ENCODE measurements at places on chromosomes 1 and 21.

DNA sequence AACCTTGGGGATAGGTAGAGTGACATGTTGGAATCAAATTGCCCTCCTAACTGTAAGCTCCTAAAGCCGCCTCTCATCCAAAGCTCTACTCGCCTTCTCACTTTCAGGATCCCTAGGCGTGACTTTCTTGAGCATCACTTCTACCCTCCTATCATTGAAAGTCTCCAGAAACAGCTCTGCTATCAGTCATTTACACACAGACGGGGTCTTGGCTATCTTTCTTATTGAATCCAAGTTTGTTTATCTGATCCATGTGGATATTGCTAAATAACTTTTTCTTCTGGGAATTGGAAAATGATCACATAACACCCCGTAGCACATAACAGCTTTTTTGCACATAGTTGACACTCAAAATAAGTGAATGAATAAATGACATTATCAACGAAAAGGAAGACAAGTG, 216.4 kb upstream of the KIAA0040 start:
- no peak for DNase-seq

DNA sequence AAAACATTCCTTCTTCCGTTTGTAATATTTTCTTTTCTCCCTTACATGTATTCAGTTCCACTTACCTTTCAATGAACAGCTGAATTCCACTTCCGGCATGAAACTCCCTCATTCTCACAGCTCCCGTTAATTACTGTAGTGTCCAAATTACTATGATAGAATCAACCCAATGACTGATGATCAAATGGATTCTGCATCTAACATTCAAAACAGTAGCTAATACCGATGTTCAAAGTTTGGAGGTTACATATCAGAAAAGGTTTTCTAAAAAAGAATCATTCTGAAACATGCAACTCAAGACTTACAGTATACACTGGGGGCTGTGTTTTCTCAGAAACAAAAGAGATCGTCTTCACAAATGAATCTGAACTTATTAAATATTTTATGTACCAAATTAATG, 77.2 kb downstream of the PTPRC start:
- DNase-seq, result no peak

- no peak for DNase-seq
Measured at GRCh38 chr21:18382141-18382540, 21.4 kb downstream of the TMPRSS15 start.

GRCh38 chr1:53410701-53411100, 48.5 kb upstream of the DMRTB1 start:
- DNase-seq, result no peak

DNA sequence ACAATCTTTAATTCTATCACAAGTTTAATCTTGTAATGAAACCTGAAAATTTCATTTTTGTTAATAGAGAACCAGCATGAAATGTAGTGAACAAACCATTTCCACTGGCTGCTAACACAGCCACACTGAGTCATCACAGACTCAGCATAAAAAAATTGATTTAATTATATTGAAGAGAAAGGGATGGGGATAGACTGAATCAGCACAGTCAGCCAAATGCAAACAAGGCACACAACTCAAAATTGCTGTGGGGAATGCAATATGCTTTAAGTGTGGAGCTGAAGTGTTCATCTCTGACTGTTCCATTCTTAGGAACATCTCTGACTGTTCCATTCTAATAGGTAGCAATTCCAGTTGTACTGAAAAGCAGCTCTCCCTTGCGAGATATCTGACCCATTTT, 299.8 kb downstream of the MRPL39 start:
- no peak for DNase-seq

GRCh38 chr1:197141575-197141974, 4.9 kb downstream of the ASPM start:
- DNase-seq, result no peak

GRCh38 chr1:118983558-118984041, 4.5 kb downstream of the TBX15 start:
- no peak for DNase-seq

- DNase-seq, result no peak
Measured at GRCh38 chr21:21385404-21385803, 387.2 kb downstream of the NCAM2 start.

DNA sequence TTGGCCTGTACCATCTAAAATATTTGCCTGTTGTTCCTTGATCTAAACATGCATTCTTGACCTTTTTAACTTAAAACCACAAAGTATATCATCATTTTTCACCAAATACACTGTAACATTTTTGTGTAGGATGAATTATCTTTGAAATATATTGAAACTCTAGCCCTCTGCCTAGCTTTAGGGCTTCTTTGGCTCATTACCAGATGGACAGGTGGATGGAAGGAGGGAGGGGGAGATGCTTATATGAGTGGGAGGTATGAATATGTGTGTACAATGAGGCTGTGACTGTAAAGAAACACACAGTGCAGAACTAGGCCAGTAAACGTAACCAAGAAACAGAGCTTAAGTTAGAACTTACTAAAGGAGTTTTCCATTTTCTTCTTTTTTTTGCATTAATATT, 118.5 kb downstream of the ESRRG start:
- DNase-seq, result no peak

DNA sequence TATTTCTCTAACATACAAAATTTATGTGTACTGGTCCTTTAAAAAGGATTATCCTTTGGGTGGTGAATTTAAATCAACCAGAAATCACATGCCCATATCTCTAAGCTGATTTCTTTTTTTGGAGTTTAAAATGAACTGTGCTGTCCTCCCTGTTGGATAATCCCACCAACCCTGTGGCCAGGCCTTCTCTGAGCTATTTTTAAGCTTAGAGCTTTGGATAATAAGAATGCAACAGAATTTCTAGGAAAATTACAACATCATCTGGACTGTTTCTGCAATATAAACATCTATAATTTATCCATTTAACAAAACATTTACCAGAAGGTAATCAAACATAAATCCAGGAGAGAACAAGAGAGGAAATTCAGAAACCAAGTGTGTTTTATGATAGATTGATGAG, 88.3 kb downstream of the LRRC40 start:
- no peak for DNase-seq

GRCh38 chr1:238608144-238608543, 717.4 kb upstream of the ZP4 start:
- no peak for DNase-seq

DNA sequence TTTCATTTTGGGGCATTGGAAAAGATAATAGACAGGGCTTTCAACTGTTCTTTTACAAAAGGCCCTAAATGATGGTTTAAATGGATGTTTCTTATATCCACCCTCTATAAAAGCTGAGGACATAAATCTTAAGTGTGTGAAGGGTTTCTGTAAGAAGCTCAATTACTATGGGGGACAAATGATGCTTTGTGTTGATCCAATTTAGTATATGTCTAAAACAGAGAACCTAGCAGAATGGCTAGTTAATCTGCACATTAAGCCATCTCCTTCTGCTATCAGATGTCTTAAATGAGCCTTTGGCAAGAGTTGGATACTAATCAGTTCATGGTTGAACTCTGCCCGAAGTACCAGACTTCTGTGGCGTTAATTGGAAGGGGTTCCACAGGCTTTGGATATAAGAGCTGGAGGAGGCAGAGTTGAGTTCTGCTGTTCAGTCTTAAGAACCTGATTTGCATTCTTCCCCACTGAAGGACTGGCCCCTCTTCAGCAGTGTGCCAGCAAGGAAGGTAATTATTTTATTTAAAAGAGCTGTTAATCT, 43.1 kb downstream of the PTGFRN start:
- DNase-seq, result no peak

GRCh38 chr1:189431447-189431846, 1046.2 kb downstream of the BRINP3 start:
- DNase-seq, result no peak

- peak; percentile 84 for DNase-seq
Measured at GRCh38 chr1:226708342-226708780, 30.7 kb downstream of the ITPKB start.

GRCh38 chr1:180266275-180267210, 36.5 kb downstream of the LHX4 start:
- no peak for DNase-seq

DNA sequence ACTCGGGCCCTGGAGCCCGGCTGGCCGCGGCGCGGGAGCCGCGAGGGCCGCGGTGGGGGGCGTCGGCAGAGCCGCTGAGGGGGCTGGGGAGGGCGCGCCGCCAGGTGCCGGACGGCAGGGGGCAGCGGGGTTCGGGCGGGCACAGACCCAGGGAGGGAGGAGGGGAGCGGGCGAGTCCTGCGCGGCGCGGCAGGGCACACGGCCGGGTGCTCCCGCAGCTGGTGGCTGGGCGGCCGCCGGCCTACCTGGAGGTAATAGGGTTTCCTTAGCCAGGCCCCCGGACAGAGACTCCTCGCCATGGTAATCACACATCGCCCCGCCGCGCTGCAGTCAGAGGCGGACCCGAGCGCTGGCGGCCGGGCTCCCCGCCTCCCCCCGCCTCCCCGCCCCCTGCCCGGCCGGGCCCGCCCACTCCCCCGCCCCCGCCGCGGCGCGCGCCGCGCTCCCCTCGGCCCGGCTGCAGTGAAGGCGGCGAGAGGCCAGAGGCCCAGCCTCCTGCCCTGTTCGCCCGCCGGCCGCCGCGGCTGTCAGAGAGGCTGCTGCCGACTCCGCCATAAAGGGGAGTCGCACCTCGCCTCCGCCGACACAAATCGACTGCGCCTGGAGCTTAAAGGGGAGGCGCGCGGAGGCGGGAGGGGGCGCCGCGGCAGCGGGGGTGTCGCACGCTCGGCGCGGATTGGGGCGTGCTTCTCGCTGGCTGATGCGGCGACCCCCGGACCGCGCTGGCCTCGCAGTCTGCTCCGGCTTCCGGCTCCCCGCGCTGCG, at the start of gene DIPK1A:
Gene DIPK1A, minus strand, starts transcription at position 332 of the 765 bp plus-strand sequence. Its CDS starts 33 bp downstream, at position 299.
- peak; percentile 40 for DNase-seq

DNA sequence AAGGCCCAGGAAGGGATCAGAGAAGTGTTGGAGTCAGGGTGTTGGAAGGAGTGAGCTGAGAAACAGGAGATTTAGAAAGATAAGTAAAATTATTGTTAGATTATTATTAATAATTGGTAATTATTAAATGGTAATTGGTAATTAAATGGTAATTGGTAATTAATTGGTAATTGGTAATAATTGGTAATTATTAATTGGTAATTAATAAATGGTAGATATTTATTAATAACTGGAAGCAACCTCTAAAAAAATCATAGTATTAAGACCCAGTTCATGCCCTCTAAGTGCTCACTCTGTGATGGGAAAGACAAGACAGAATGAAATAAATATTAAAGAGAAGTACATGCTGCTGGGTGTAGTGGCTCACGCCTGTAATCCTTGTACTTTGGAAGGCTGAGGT, 13.8 kb upstream of the EPS15 start:
- DNase-seq, result no peak

GRCh38 chr1:34923490-34923889, 6.0 kb downstream of the DLGAP3 start:
- no peak for DNase-seq

DNA sequence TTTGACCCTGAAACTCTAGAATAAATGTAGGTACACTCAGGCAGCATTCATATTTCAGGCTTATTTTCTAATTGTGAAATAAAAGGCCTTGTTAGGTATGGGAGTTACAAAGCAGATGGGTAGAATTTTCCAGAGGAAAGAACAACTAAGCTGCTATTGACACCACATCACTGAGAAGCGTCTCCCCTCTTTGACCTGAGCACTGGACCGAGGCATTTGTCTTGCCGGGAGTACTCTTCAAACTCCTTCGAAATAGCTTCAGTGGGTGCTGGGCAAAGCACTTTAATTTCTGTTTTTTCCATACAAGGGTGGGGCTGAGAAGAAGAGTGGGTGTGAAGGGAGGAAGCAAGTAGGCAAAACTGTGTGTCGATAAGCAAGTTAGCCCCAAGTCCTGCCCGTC, 36.4 kb downstream of the ABCA4 start:
- no peak for DNase-seq

GRCh38 chr1:92804721-92805201, 19.9 kb upstream of the EVI5 start:
- DNase-seq, result peak; percentile 48

- DNase-seq, result no peak
Measured at GRCh38 chr1:234618737-234619049, 8.7 kb upstream of the IRF2BP2 start.

DNA sequence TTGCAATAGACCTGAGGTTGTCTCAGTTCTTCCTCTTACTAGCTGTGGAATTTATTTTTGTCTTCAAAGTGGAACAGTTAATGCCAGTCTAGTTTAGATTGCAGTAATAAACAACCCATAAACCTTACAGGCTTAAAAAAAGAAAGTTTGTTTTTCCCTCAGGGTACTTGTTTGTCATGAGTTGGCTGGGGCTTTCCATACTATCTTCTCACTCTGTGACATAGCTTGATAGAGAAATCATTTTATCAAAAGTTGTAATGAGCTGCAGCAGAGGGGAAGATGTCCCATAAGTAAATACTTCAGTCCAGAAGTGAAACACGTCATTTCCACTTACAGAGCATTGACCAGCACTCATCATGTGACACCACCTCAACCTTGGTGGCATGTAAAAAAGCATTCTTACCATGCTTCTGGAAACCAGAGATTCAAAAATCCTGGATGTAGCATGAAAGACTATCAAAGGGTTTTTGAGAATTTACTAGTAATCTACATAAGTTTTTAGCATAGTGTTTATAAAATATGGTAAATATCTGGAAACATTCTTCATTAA, 62.8 kb upstream of the COL11A1 start:
- DNase-seq, result no peak

DNA sequence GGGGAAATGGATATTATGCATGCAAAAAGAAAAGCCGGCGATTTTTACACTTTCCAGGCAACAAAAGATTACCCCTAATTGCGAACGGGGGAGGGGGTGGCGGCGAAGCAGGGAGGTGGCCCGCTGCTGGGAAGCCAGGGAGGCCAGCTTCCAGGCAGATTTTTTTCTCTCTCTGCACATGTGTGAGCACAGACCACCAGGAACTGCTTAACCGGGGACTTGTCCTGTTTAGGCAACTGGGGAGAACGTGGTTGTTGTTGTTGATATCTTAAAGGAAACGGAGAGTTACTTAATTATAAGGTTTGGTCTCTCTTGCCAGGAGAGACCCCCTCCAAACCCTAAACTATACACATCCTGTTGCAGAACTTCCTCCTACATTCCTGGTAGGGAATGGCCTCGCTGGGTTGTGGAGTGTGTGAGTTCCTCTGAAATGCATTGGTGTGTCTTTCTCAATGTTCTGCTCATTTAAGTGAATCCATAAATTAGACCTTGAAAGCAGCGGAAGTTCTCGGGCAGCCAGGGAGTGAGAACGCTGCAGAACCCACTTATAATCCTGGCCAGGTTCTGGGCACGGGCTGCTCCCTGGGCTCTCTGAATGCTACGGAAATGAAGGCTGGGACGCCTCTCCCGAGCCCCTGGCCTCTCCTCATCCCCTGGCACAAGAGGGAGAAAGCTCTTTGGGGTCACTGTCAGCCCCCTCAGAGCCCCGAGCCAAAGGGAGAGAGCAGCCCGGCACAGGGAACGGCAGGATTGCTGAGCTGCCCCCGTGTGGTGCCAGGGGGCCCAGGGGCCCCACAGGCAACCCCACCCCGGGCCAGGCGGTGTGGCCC, 250.0 kb downstream of the FOXD2 start:
- no peak for DNase-seq

DNA sequence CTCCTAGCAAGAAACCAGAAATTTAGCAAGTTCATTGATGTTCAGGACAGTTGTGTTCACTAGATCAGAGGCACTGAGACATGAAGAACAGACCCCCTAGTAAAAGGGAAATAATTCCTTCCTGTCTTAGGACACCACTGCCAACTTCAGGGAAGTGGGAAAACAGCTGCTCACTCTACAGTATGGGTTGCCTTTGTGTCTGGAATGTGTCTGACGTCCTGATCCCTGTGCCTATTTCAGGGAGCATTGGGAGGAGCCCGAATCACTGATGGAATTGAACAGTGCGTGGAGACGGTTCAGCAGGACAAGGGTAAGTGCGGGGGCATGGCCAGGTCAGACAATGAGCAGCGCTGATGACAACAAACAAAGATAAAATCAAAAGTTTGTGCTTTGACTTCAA, 21.0 kb downstream of the S100A11 start:
- DNase-seq, result no peak

All from inflammatory macrophage treated with lipopolysaccharide for 4 hours (primary cell).